IMR-90 (cell line): ENCODE measurements at places on chromosomes 1 and 21. TPM values are rescaled to one million over a fixed set of nuclear protein-coding genes. Genes with fewer than 3 reads are reported as not detected.

The CFHR5 gene
- not detected in 2 replicates for total RNA-seq

The PLEKHA6 gene
- total RNA-seq: 5.0 and 8.2 TPM in 2 replicates

The IL10 gene
- total RNA-seq: not detected in 2 replicates

The CRNN gene
- not detected in 2 replicates for total RNA-seq

The SPATA1 gene
- under 0.01 and 0.56 TPM in 2 replicates for total RNA-seq

The PAQR6 gene
- total RNA-seq: under 0.01 TPM in 1 of 2 replicates, not detected in the other

DNA sequence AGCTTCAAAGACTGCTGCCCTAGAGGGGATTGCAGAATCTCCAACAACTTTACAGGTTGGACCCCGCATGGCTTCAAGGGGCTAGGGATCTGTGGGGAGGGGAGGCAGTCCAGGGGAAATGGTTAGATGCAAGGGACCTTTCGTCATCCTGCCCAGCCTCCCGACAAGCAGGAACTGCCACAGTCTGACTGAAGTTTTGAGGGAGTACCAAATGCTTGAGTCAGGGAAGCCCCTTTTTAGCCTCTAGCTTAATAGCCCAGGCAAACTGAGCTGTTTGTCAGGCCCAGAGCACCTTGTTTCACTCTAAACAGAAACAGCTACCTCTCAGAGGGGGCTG lies 1.1 kb downstream of the TOR3A start:
- DNase-seq: peak; percentile 39

- DNase-seq: peak; percentile 100
Measured at GRCh38 chr21:26795866-26796329, 49.3 kb downstream of the ADAMTS1 start.

GRCh38 chr1:115184951-115185331 lies 95.6 kb upstream of the TSPAN2 start:
- DNase-seq: peak; percentile 77

DNA sequence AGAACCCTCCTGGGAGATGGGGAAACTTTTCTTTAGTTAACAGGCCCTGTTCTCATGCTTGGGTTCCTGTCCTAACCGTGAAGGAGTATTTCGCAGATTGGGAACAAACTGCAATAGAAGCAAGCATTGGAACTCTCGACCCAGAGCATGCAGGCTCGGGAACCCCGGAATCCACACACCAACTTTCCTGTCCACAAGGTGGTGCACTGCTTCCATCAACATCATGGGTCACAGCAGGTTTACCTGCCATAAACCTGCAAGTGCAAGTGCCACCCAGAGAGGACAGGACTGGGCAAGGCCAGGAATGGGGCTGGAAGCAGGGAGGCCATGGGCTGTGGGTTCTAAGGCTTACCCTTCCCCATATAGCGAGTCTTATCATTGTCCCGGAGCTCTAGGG lies 6.9 kb downstream of the ENO1 start:
- no peak for DNase-seq
